Left lung (tissue), 14 donors: ENCODE measurements at places on chromosomes 3 and 15.

DNA sequence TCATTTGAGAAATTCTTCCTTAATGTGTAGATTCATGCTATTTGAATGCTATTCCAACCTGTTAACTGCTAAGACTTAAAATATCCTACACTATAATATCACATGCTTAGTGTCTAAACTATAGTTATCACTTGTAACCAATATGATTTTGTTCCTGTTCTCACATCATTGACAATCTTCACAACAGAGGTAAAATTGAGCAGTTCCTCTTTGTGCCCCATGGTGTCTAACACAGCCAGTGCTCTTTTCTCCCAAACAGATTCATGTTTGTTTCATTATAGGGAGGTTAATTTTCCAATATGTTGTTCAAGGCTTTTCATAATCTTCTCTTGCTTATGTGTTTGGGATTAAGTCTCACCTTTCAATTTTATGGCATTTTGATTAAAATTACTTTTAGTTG lies 591.1 kb downstream of the ZPLD1 start:
- no peak for DNase-seq

DNA sequence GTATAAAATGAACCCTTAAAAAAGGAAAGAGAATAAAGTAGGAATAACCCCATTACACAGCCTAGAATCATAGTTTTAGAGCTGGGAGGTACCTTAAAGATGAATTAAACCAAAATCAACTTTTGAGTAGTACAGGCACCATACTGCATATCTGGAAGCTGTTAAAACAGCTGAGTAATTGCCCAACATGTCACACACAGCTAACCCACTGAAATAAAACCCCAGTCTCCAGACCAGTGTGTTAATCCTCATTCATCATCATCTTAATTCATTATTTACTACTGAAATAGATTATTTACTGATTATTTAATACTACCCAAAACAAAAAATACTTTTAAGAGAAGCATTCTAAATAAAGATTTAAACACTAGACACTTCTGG lies 52.8 kb downstream of the GPR160 start:
- DNase-seq = no peak

- DNase-seq = no peak
Measured at GRCh38 chr3:153463895-153464294, 301.9 kb downstream of the RAP2B start.

GRCh38 chr15:58392611-58393161 lies 39.1 kb upstream of the LIPC start:
- no peak for DNase-seq

DNA sequence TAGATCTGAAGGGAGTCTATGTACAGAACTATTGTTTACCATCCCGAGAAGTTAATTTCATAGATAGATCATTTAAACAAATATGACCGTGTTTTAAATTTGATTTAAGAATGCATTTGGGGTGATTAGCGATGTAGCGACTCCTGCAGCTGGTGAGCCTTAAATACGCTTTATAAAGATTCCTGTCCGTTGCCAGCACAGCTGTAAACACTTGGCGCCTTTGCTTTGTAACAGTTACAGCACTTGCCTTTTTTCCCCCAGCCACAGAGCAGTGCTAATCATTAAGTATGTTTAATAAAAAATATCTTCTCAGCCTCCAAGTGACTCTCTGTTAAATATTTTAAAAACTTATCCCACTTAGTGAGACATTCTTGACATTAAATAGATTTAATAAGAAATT lies 333.8 kb downstream of the FEZF2 start:
- no peak for DNase-seq

DNA sequence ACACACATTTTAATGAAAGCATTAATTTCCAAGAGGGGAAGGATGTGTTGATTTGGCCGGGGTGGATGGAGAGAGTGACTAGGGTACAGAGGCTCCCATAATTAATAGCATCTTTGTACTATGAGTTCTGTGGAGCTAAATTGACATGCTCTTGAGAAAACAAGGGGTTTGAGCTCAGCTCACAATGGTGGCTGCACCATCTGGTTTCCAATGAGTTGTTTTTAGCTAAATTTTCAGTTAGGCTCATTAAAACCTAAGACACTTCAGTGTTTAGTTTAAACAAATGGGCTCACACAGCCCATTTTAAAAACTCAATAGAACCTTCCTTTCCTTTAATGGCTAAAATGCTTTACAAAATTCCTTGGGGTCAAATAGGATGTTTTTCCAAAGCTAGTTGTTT lies 199.7 kb downstream of the TNIK start:
- DNase-seq = no peak

DNA sequence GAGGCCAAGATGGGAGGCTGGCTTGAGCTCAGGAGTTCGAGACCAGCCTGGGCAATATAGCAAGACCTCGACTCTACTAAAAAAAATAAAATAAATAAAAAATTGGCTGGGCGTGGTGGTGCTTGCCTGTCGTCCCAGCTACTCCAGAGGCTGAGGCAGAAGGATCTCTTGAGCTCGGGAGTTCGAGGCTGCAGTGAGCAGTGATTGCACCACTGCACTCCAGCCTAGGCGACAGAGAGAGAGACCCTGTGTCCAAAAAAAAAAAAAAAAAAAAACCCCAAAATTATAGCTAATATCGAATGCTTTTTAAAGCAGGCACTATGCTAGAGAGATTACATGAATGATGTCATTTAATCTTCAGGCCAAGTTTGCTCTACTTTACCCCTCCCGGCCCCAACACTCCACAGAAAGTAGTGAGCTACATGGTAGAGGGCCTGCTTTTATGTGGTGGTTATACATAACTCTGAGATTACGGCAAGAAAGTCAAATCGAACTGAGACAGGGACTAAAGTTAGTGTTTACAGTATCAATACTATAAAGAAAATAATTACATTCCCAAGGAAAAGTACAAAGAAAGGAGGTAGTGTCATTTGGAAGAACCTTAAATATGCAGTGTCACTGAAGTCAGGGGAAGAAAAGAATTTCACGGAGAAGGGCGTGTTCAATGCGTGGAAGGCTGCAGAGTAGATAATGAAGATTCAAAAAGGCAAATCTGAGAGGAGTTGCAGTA lies 1.1 kb downstream of the ADPGK start:
- DNase-seq = no peak

GRCh38 chr3:31688984-31689383 lies 156.3 kb downstream of the STT3B start:
- no peak for DNase-seq

GRCh38 chr3:123449997-123450604 lies 1.2 kb upstream of the ADCY5 start:
- no peak for DNase-seq

DNA sequence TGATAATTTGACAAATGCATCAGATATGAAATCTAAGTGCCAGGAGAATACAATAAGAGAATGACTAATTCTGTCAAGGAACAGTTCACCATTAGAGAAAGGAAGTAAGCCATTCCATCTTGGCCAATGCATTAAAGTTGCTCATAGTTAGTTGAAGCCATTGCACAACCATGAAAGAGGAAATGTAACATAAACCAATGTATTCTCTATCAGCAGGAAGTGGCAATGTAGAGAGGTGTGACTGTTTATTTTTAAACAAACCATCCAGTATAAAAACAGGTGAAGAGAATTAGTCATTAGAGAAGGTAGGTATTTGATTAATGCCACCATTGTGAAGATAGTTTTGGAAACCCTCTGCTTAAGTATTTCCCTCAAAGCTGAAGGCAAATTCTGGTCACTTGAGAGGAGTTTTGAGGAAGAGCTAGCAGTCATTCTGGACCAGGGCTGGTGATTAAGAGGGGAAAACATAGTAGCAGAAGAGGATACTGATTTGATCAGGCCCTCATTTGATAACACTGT lies 10.7 kb upstream of the ANXA2 start:
- DNase-seq = no peak

DNA sequence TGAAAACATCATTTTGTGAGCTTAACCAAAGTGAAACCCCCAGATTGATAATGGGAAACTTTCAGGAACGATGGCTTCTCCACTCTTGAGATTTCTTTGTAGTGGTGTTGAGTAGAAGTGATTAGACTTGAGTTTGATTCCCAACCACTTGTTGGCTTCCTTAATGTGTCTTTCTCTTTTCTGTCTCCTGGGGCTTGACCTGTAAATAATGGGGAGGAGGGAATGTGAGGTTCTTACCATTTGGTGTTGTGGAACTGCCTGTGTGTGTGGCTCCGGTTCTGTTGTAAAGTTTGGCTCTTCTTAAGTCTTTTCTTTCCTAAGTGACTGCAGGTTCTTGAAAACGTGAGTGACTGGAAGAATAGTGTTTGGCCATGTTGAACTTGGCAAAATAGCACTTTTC lies 2.7 kb downstream of the CDV3 start:
- no peak for DNase-seq

DNA sequence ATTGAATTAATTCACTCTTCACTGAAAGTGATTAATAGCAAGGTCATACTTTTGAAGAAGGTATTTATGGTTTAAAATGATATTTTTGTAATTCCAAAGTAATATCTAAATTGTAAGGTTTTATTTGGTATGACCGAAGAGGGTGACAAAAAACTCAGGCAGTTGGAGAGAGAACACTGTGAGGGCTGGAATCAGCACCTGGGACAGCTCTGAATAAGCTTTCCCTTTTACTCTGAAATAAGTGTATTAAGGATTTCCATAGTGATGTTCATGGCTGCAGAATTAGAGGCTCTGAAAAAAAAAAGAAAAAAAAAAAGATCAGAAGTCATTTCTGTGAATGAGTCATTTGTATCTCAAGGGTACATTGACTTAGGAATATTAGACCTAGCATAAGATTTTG lies 299.5 kb downstream of the IL5RA start:
- DNase-seq = peak; percentile 17

- no peak for DNase-seq
Measured at GRCh38 chr3:101042996-101043686, 49.9 kb upstream of the ABI3BP start.

DNA sequence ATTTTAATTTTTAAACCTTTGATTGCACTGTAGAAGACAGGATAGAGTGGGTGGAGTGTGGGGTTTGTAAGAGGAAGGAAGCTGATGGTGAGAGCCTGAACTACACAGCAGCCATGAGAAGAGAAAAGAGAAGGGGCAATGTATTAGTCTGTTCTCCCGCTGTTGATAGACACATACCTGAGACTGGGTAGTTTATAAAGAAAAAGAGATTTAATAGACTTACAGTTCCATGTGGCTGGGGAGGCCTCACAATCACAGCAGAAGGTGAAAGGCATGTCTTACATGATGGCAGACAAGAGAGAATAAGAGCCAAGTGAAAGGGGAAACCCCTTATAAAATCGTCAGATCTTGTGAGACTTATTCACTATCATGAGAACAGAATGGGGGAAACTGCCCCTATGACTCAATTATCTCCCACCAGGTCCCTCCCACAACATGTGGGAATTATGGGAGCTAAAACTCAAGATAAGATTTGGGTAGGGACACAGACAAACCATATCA lies 37.3 kb downstream of the STARD5 start:
- no peak for DNase-seq

- no peak for DNase-seq
Measured at GRCh38 chr3:119870512-119870911, 88.6 kb downstream of the NR1I2 start.

GRCh38 chr3:151303751-151304150 lies 12.9 kb downstream of the GPR87 start:
- DNase-seq = no peak

GRCh38 chr15:31392761-31393401 lies 66.2 kb downstream of the KLF13 start:
- peak; percentile 19 for DNase-seq

- DNase-seq = no peak
Measured at GRCh38 chr3:130480736-130481135, 36.2 kb upstream of the COL6A6 start.

DNA sequence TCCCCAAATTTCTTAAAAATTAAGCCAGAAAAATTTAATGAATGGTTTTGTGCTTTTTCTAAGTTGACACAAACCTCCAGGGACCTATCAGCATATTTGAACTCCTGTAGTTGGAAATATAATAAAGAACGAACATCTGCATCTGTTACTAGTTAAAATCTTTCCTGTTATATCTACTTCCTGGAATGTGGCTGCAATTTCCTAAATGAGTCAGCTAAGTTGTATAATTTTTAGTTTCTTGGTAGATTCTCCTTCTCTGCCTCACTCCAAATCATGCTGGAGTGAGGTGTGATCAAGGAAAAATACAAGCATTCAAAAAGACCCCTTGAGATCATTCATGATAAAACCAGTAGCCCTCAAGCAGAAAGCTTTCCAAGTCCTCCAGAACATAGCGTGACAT lies 106.2 kb upstream of the MCTP2 start:
- no peak for DNase-seq

- no peak for DNase-seq
Measured at GRCh38 chr3:156985711-156986110, 159.6 kb downstream of the LEKR1 start.

GRCh38 chr3:14438929-14439328 lies 36.5 kb downstream of the SLC6A6 start:
- no peak for DNase-seq

GRCh38 chr3:138254216-138254615 lies 67.1 kb downstream of the ARMC8 start:
- DNase-seq = no peak

- DNase-seq = no peak
Measured at GRCh38 chr3:158713094-158713499, 19.2 kb downstream of the RARRES1 start.

DNA sequence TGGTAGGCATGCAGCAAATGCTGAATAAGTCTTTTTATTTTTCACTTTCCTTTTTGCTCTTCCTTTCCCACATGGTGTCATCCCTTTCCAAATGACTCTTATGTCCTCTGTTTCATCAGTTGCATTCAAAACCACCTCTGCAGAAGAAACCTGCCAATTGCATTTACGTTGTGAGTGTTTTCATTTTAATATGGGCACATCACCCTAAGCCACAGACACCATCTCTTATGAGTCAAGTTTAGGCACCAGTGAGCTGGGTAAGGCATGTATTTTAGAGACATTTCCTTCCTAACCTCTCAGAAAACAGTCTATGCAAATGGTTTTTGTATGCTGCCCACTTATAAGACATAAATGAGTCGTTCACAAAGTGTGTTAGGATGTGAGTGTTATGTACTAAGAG lies 223.3 kb upstream of the ADAMTS9 start:
- no peak for DNase-seq

DNA sequence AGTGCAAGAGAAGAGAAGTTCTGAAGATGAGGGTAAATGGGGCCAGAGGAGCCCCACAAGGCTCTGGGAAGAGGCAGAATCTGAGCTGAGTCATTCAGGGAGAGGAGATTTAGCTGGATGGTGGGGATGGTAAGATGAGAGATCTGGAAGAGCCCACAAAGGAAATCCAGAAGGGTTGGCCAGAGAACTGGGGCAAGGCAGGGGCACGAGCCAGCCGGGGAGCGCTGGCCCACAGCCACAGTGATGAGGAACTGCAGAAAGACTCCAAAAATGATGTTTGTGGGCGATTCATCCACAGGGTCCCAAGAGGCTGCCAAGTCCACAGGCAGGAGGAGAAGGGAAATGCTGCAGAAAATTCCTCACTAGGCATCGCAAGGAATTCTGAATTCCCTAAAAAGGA lies 75.9 kb upstream of the ATP2B2 start:
- DNase-seq = no peak

- DNase-seq = no peak
Measured at GRCh38 chr3:133130168-133130567, 92.0 kb downstream of the TMEM108 start.

DNA sequence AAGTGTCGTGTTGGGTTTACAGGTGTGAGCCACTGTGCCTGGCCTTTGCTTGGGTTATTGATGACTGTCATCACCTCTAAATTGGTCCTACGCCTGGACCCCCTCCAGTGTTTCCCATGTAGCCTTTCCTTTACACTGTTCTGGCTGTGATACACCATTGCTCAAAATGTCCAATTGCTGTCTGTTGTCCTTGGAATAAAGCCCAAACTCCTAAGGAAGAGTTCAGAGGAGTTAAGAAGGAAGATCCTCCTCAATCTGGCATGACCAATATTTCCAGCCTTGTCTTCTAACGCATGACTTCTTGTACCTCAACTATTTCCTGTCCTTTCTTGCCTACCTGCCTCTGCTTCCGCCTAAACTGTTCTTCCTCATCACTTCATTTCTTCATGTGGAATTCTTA lies 113.1 kb downstream of the POLR2M start:
- DNase-seq = no peak
